ENCODE measurements at places on chromosomes 3 and 15.
A peak's percentile ranks its signal among the peaks of the same experiment; 100 is the strongest.

DNA sequence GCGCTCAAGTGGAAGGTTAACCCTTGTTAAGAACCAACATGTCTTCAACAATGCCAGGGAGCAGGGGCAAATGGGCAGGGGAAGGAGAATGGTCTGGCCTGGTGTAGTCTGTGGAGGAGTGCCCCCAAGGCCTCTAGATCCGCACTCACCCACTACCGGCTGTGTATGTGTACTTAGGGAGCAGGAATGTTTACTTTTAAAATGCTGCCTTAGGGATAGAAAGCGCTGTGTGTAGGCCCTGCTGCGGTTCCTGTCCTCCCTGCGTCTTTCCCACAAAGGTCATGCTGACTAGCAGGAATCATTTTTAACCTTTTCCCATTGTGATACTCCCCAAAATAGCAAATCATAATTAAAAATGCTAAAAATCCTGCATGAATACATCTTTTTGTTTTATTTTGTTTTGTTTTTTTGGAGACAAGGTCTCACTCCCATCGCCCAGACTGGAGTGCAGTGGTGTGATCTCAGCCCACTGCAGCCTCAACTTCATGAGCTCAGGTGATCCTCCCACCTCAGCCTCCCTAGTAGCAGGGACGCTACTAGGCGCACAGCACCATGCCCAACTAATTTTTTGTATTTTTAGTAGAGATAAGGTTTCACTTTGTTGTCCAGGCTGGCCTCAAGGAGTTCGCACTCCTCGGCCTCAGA is 35.9 kb upstream of the CEMIP start:
- DNase-seq: no peak

DNA sequence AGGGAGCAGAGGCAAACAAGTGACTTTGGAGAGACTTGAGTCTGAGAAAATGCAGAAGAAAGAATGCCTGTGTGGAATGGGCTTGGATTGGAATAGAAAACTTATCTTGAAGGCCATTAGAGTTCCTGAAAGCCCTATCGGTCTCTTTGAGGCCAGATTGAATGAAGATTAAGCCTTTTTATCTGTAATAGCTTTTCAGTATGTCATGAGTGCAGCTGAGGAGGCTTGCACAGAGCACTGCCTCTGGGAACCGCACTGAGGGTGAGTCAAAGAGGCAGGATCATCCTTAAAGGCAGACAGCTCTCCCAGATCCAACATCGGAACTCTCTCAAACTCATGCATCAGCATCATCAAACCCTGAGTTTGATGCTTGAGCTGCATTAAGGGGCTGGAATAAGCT is 515.2 kb downstream of the NTRK3 start:
- DNase-seq: no peak

- DNase-seq: peak; percentile 34
Observed at GRCh38 chr15:99014803-99015697, 7.5 kb upstream of the PGPEP1L start.

DNA sequence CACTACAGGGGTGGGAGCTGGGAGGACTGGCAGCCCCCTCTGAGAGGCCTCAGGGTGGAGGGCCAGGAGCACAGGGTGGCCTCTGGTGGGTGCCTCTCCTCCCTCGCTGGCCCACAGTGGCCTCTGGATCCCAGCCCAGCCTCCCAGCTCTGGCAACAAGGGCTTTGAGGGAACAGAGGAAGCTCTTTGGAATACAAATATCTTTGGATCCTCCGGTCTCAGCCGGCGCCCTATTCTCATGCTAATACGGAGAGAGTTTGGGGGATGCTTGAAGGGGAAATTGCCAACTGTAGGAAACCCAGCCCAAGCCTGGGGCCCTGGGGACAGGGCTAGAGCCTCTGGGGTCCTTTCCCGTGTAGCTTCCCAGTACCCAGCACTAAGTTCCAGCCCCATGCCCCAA is 33.4 kb upstream of the INSYN1 start:
- no peak for DNase-seq

- DNase-seq: no peak
Observed at GRCh38 chr3:107868449-107868848, 222.4 kb downstream of the CD47 start.

GRCh38 chr3:174251681-174252080 is 607.5 kb upstream of the NAALADL2 start:
- DNase-seq: no peak

- no peak for DNase-seq
Observed at GRCh38 chr3:125440559-125440955, 65.4 kb upstream of the ZNF148 start.

DNA sequence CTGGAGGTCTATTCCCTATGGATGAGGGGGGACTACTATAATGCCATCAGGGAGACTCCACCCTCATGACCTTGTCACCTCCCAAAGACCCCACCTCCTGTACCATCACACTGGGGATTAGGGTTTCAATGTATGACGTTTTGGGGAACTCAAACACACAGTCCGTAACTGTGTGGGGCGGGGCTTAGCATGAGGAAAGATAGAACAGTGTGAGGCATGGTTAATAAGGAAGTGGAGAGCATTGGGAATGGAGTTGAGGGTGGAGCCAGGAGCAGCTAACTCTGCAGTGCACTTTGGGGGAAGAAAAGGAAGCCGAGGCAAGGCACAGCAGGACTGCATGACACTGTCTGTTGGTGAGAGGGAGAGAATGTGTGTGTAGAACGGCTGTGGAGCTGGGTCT is 90.9 kb upstream of the AGBL1 start:
- DNase-seq: no peak

GRCh38 chr3:181176601-181177000 is 187.1 kb upstream of the DNAJC19 start:
- peak; percentile 82 for DNase-seq

GRCh38 chr3:27730774-27731659 is 8.9 kb upstream of the EOMES start:
- no peak for DNase-seq

- DNase-seq: no peak
Observed at GRCh38 chr3:154121701-154122551, 736 bp downstream of the ARHGEF26 start.

DNA sequence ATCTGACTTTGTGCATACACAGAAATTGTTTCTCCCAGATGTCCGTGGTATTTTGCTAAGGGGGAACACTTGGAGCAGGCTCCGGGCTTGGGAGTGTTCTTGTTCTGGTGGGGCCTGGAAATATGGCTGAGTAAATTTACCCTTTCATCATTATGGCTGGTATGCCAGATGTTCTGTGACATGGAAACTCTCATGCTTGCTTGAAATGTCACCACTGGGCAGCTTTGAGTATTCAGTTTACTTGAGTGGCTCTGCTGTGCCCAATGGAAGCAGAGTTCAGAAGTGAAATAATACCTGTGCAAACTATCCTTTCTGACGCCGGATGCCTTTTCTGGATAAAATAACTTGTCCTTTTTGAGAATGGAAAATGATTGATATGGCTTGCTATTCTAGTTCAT is 283.6 kb upstream of the TPM1 start:
- DNase-seq: no peak

DNA sequence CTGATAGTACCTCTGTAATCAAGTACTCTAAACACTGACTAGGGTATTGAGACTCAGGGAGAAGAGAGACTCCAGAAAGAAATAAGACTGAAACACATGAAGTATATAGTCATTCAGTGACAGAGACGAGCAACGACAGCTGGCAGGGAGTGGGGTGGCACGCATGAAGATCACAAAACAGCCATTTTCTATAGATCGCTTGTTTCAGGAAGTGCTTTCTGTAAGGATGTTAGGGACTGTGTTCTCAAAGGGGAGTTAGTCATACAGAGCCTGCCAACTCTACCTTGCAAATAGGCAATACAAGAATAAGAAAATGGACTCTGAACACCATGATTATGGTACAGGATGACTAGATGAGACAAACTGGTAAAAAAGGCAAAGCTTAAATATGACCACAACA is 139.5 kb downstream of the TBL1XR1 start:
- DNase-seq: no peak

- no peak for DNase-seq
Observed at GRCh38 chr15:80820092-80820491, 40.9 kb downstream of the CEMIP start.

GRCh38 chr3:64917914-64918453 is 230.2 kb upstream of the ADAMTS9 start:
- DNase-seq: no peak

GRCh38 chr3:138401834-138402233 is 32.6 kb upstream of the ESYT3 start:
- DNase-seq: no peak

- DNase-seq: no peak
Observed at GRCh38 chr3:52277972-52278509, 408 bp downstream of the WDR82 start.

GRCh38 chr3:114242947-114243346 is 5.6 kb upstream of the ZNF80 start:
- DNase-seq: no peak

GRCh38 chr3:101758224-101758623 is 20.8 kb upstream of the NXPE3 start:
- DNase-seq: no peak

DNA sequence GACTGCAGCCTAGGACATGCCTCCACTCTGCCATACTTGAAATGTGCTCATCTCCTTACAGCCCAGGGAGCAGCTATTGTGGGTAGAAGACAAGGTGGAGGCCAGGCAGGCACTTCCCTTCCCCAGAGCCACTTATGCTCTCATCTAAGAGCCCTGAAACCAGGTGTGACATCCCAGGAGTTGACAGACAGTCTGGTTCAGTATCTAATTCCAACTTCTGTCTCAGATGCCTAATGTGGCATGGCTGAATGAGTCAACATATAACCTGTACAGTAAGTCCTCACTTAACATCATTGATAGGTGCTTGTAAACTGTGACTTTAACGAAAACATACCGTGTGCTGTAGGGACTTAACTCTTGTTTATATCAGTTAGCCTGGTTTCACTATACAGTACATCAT is 1.2 kb upstream of the CAPN3 start:
- DNase-seq: no peak

- no peak for DNase-seq
Observed at GRCh38 chr3:159252772-159253384, 451.0 kb downstream of the MFSD1 start.

- DNase-seq: no peak
Observed at GRCh38 chr3:21747966-21748555, 2.9 kb downstream of the ZNF385D start.

- DNase-seq: no peak
Observed at GRCh38 chr3:197562398-197563251, 6.9 kb upstream of the BDH1 start.

DNA sequence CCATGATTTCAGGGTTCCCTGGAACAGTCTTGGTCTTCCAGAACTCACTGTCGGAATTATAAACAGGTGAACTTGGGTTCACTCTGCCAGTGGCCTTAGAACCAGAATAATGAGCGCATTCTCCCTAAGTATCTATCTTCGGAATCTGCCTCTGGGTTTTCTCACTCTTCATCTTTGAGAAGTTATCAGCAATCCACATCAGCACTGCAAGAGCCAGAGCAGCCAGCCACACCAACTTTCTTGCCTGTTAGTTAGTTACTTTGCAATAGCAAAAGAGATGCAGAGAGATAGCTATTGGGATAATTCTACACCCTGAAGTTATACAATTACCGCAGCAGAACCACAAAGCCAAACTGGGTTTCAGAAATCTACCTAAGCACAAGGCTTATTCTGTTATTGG is 25.8 kb downstream of the GLB1 start:
- DNase-seq: no peak

DNA sequence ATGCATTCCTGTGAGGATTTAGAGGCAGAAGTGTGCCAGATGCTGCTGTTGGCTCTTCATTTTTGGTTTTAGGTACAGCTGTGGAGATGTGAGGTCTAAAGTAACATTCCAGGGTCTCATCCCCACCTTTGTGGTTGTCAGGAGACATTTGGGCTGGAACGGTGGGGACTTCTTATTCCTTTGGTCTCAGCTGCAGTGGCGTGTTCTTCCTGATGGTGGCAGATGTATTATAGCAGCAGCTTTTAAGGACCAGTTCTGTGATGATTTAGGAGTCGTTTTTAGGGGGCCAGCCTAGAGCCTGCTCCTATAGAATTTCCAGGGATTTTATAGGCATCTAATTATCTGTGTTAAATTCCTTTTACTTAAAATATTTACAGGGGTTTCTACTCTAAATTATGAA is 221.0 kb upstream of the EOMES start:
- DNase-seq: no peak

DNA sequence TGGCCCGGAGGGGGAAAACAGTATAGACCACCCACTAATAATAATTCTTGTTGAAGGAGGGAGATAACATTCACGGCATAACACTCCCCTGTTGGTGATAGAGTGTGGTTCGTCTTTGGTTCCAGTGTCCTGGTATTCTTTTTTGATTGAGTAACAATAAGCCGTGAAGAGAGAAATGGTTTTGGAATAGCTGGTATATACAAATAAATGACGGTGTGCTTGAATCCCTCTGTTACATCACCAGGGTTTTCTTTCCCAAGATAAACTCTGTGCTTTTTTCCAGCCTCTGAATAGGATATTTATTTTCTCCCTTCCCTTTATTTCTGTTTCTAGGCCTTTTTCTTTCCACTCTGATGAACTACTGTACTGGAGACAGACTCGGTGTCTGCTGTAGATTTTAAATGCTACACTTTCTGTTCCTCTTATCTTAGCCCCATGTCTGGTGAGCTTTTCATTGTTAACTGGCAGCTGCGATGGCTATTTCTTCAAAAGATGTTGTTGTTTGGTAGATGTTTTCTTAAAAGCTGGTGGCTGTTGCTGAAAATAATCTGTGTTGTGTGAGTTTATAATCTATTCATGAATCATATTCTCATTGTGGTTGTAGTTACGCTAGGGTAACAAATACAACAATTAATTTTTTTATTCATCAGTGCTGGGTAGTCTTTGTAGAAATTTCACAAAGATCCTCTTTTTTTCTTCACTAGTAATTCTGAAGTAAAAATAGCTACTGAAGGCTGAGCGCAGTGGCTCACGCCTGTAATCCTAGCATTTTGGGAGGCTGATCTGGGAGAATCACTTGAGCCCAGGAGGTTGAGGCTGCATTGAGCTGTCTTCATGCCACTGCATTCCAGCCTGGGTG is 15.5 kb upstream of the SCAANT1 start:
- no peak for DNase-seq

DNA sequence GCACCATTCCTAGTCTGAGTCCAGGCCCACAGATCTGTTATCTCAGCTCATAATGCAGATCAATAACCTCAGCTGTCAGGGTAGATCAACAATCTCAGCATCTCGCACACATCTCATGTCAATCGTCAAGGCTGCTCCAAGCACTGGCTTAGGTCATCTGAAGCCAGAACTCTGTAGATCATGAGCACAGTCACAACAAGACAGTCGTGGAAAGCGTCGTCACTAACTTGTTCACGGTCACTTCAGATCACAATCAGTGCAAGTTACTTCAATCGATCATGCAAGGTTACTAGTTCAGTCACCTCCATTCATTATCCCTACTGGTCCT is 71.8 kb downstream of the RBPMS2 start:
- no peak for DNase-seq

DNA sequence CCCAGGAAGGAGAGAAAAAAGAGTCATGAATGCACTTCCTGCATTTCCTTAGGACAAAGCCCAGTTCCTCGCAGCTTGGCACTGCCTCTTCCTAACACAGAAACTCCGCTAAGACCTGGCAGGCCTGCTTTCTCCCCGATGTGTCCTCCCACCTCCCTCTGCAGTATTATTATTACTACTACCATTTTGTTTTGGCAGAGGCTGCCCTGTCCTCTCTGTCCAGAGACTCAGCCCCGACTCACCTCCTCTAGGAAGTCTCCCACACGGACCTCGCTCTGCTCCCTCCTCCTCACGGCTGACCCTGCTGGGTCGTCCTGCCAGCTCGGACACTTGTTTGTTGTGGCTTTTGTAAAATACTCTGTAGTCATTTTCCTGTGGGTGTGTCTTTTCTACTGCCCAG is 107.2 kb upstream of the HACD2 start:
- DNase-seq: no peak

- no peak for DNase-seq
Observed at GRCh38 chr3:43994657-43995546, 246.8 kb upstream of the TOPAZ1 start.
